ENCODE measurements at places on chromosomes 13 and 19.

DNA sequence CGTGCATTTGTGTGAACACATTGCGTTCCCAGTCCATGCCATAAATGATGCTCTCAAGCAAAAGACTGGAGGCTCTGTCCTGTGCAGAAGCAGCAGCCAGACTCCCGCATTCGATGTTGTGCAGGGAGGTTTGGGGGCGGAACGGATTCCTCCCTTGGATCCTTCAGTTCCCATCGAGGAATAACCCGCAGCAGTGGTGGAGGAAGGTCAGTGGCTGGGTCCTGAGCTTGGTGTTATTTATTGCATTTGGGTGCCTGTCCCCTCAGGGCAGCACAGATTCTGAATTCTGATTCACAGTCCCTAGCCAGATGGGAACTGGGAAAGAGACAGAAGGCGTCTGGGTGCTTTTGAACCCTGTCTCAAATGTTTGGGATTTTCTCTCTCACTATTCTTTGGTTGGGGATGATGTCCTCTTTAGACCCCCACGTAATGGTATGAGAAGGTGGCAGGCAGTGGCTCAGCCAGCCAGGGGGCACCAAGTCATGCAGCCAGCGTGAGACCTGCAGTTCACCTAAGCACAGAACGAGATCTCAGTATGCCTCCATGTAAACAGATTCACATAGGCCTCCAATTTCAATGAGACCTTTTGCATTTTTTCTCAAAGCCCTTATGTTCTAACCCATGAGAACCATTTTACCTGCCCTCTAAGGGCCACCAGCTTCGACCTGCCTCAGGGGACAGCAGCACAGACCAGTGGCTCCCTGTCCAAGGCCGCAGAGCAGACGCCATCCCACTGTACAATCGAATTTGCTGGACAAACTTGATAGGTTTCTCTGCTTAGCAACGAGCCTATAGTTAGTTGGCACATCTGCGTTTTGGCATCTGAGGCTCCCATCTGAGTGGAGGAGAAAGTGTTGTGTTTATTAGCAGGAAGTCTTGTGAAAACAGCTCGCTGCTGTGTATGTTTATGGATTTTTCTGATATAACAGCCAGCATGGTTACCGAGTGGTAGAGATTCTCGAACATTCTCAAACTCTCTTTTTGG lies 17.8 kb downstream of the KCTD15 start:
- no peak for DNase-seq

DNA sequence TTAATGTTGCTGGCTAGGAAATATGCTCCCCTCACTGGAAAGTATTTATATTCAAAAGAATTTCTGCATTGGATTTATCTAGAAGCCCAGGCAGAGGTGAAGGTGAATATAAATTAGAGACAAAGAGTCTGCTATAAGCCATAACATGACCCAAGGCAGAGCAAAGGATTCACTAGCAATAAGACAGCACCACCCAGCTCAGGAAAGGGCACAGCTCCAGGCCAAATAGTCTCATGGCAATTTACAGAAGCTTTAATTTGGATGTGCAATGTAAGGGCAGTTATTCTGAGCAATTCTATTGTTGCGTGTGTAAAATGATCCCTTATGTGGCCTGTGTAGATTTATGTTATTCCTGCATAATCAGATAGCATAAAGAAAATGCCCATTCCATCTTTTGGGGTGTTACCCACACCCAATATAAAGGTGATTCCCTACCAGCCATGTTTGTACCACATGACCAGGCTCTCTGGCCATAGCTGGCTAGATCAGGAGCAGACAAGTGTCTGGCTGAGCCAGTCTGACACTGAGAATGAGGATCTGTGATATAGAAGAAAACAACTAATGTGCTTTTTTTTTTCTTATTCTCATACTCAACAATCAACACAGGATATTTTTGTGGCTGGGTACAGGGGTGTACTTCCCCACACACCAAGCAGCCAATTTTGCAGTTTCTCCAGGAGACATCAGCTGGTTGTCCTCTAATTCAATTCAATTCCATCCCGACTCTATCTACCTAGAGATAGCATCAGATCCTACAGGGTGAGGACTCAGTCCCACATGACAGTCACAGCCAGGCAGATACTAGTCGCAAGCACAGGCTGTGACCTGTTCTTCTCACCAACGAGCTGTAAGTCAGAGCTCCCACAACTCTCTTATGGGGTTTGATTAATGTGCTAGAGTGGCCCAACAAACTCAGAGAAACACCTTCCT lies 181.4 kb downstream of the KCTD15 start:
- no peak for DNase-seq

GRCh38 chr13:92054389-92054788 lies 656.0 kb downstream of the GPC5 start:
- no peak for DNase-seq

GRCh38 chr13:77918391-77919245 lies at the start of gene EDNRB:
EDNRB (minus strand) TSS chr13:77918831; CDS start chr13:77918573, 258 bp downstream.
- no peak for DNase-seq

DNA sequence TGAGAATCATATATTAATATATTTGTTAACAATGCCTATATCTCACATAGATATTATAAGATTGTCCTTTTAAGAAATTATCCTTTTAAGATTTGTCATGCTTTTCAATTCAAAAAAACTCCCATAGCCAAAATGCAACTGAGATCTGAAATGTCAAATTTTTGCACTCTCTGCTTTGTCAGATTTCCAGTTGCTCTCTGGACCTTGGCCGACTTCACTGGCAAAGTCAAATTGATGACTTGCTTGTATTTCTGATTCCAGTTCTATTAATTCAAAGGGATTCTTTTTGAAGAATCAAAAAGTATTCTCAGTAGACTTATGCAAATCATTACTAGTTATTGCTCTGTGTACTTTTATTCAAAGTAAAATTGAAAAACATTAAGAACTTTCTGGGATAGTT lies 101.2 kb upstream of the SCEL start:
- DNase-seq: no peak

- no peak for DNase-seq
Observed at GRCh38 chr19:15296353-15296752, 36.0 kb downstream of the BRD4 start.

DNA sequence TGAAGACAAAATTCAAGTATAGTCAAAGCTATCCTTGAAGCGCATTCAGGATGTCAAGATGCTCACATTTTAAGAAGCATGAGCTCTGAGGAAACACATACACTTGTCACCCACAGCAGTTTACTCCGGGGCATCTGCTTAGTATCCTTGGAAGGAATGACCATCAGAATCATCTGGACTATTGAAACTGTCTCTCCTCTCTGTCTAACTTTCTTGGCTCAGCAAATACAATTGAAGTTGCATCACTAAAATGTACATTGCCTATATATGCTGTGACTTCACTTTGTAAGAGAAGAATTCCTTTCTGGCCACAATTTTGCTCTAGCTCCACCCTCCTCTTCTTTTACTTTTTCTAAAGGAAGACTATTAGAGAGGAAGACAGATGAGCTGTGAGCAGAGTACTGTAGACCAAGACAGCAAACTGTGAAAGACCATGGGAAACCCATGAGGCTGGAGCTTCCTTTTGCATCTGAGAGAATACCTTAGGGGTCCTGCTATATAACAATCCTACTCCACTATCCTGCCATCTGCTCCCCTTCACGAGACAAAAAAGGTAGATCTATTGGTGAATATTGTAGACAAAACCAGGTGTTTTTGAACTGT lies 906.3 kb downstream of the PCDH9 start:
- no peak for DNase-seq

DNA sequence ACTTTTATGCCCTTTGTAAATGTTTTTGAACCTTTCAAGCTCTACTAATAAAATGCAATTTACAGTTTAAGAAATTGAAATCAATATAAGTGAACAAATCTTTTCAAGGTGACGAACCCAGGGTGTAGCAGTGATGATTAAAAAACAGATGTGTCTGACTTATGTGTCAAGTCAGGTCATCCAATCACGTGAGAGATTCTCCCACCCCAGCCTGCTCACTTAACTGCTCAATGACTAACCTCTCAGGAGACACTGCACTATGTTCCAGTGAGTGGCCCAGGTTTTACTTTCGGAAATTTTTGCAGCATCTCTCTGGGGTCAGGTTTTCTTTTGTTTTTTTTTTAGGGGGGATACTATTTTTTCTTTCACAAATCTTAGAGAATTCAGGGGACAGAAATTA lies 60.7 kb downstream of the ZNF429 start:
- peak; percentile 12 for DNase-seq

DNA sequence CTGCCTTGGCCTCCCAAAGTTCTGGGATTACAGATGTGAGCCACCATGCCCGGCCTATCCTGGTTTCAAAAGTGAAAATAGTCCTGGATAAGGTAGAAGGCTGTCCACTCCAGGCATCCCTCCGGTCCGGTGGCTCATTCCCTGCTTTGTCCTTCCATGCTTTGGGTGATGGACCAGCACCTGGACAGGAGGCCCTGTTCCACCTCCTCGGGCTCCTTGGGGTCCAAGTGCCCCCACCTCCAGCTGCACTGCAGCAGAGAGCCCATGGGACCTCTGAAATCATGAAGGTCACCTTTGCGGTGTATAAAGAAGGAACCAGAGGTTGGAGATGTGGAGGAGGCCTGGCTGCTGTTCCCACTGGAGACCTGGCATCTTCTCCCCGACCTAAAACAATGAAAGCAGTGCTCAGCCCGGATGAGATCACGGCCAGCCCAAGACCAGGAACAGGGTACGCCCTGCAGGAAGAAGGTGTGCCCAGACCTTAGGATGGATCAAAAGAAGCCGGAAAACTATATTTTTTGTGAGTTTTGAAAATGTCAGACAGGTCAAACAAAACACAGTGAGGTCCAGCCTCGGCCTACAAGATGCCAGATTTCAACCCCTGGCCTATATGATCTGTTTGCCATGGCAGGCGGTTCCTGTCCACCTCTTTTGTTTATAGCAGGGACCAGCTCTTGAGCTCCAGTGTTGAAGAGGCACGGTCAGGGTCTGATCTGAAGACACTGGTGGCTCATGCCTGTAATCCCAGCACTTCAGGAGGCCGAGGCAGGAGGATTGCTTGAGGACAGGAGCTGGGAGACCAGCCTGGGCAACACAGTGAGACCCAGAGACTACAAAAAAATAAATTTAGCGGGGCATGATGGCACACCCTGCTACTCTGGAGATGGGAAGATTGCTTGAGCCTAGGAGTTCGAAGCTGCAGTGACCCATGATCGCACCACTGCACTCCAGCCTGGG lies 5.8 kb downstream of the LSR start:
- no peak for DNase-seq

GRCh38 chr13:53494406-53494805 lies 465.8 kb downstream of the OLFM4 start:
- no peak for DNase-seq

DNA sequence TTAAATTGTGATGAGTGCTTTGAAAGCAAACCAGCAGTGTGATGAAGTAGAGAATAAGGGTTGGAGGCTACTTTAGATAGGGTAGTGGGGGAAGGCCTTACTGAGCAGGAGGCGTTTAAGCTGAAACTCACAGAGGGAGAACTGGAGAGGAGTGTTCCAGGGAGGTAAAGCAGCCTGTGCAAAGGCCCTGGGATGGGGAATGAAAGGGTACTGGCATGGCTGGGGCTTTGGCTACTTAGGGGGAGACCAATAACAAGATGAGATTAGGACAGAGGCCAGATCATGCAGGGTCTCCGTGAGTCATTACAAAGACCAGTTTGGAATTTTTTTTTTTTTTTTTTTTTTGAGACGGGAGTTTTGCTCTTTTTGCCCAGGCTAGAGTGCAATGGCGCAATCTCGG lies 1.1 kb downstream of the PPP5C start:
- DNase-seq: no peak

- DNase-seq: no peak
Observed at GRCh38 chr19:50536662-50537305, 23.1 kb upstream of the ASPDH start.

DNA sequence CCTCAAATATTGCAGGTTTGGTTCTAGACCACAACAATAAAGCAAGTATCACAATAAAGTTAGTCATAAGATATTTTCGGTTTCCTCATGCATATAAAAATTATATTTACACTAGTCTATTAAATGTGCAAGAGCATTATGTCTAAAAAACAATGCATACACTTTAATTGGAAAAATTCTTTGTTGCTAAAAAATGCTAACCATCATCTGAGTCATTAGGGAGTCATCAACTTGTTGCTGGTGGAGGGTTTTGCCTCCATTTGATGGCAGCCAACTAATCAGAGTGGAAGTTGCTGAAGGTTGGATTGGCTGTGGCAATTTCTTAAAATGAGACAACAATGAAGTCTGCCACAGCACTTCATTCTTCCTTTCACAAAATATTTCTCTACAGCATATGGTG lies 422.3 kb upstream of the GPC6 start:
- DNase-seq: no peak

DNA sequence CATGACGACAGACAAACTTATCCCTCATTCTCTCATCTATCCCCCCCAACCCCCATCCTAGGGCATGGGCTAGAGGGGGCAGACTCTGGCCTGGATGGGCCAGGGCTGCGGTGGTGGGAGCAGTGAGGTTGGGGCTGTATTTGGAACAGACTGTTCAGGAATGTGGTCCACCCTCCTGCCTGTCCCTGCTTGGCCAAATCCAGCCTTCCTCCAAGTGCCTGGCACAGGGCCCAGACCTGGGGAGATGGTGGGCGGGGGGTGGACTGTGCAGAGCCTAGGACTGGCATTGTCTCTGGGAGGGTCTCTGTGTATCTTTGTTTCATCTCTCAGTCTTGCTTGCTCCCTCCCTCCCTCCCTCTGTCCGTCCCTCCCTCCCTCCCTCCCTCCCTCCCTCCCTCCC lies 14.2 kb downstream of the EGLN2 start:
- DNase-seq: peak; percentile 9

- no peak for DNase-seq
Observed at GRCh38 chr19:9474975-9475374, 23.4 kb downstream of the ZNF560 start.

- DNase-seq: no peak
Observed at GRCh38 chr13:38700051-38700450, 13.2 kb downstream of the FREM2 start.

GRCh38 chr19:14028901-14029300 lies 953 bp downstream of the RLN3 start:
- no peak for DNase-seq

DNA sequence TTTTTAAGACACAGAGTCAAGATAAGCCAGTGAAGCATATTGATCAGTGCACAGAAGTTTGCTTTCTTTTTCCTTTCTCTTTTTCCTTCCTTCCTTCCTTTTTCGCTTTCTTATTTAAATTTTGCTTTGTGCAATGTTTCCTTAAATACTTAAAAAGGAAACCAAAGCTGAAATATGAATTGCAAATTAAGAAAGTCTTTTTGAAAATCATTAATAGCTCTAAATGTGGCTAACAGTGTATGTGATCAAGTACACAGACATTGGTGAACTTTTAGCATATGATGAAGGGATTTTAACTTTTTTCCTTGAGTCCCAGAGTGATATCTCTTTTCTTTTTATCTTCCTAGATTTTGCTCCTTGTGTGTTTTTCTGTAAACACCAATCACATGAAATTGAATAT lies 1356.9 kb upstream of the PRR20A start:
- DNase-seq: no peak

GRCh38 chr19:35313587-35313986 lies 15.4 kb upstream of the CD22 start:
- DNase-seq: no peak

DNA sequence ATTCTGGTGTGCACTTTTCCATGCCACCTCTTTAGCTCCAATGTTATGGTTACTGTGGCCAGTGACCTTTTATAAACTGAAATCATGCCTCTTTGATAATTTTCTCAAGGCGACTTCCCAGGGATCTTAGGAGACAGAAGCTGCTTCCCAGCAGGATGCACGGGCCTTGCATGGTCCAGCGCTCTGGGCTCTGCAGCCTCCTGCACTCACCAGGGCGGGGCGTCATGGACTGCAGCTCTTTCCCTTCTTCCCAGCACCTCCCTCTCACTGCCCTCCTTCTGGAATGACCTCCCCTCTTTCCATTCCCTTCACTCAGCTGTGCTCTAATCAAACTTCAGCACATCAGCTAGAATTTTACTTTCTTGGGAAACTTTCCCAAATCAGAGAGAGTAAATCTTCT lies 318.3 kb downstream of the IRS2 start:
- no peak for DNase-seq

- no peak for DNase-seq
Observed at GRCh38 chr13:50419896-50420295, 404.7 kb downstream of the KCNRG start.

Measured in K562 (cell line).